ENCODE measurements at places on chromosomes 2 and 18.

DNA sequence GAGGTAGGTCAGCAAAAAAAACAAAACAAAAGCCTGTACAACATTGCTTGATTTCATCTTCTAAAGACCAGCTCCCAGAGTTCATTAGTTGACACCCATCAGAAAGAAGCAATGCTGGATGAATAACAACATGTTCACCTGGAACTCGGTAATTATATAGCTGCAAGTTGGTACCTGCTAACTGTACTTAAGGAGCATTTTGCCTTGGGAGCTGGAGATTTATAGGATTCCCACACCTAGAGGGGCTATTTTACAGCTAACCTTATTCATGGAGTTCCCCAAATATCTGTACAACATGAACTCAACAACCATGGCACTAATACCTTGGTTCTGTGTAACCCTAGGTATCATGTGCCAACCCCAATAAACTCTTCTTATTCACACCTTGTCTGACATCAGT, 281.1 kb upstream of the NCKAP5 start:
- no peaks in the 10 kb centered on the region for H3K36me3 ChIP-seq
- no peak for DNase-seq
- H3K27ac ChIP-seq, result no peak overlapping the region

DNA sequence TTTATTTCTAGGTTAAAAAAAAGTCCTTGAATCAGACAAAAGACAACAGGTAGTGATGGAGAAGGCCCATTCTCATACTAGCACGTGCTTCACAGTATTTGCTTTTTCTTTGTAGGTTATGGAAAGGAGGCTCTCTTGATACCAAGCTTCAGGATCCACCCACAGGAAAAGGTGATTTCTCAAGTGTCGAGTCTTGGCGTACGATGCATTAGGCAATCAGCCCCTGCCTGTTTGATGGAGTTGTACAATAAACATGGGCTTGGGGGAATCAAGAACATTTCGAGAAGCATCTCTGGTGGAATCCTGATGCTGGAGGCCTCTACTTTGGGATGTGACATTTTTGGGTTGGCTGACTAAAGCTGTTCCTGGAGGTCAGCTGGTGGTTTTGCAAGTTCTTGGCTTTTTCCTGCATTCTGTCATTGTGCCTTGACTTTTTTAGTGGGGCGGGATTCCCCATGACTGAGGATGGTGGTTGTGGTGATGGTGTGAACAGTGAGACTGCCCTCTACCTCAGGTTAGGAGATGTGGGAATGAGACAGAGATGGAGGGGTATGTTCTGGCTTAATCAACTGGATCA, 231.5 kb upstream of the SPRED2 start:
- no peak overlapping the region for H3K4me3 ChIP-seq
- H3K27ac ChIP-seq, result no peak overlapping the region
- peaks cover 5% of the 10 kb centered on the region for H3K4me1 ChIP-seq
- no peaks in the 10 kb centered on the region for H3K27me3 ChIP-seq

DNA sequence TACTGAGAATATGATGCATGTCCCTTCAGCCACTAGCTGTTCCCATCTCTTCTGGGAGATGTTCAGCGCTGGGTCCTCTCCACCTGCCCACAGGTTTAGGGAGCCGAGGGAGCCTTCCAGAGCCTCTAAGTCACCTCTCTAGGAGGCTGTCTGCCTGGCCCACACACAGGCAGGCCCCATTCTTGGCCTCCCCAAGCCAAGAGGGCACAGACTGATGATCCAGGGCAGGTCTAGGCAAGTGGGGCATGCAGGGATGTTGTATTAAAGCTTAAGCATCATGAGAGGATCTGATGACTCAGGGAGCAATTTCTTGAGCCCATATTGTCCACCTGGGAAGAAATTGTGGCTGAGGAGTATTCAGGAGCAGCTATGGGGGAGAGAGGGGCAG, 19.9 kb downstream of the TMSB10 start:
- H3K4me1 ChIP-seq, result peaks cover 24% of the 10 kb centered on the region
- H3K36me3 ChIP-seq, result no peaks in the 10 kb centered on the region
- no peak overlapping the region for H3K27ac ChIP-seq
- no peaks in the 10 kb centered on the region for H3K27me3 ChIP-seq
- H3K4me3 ChIP-seq, result no peak overlapping the region
- peak; percentile 50 for DNase-seq

DNA sequence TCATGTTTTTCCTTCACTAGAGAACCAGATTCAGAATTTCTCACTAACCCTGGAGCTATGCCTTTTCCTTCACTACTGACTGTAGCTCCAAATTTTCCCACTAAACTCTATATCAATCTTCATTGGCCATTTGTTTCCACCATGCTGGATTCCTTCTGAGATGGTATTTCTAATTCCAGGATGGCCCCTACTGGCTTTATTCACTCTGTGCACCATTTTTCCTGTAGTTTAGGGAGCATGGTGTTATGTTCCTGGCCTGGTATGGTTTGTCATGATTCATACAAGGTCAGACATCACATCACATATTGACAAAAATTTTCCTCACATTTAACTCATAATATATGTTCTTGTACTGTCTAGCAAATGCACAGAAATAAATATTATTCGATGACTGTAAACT, 229.2 kb upstream of the TFPI start:
- no peaks in the 10 kb centered on the region for H3K36me3 ChIP-seq
- no peaks in the 10 kb centered on the region for H3K4me1 ChIP-seq
- peak overlapping the region; percentile 52 for H3K27ac ChIP-seq

GRCh38 chr2:58063641-58064040, 17.0 kb downstream of the VRK2 start:
- H3K27ac ChIP-seq, result no peak overlapping the region
- H3K4me1 ChIP-seq, result no peaks in the 10 kb centered on the region
- DNase-seq, result no peak
- no peak overlapping the region for H3K4me3 ChIP-seq
- H3K36me3 ChIP-seq, result no peaks in the 10 kb centered on the region
- H3K27me3 ChIP-seq, result no peaks in the 10 kb centered on the region

GRCh38 chr2:60979231-60979630, 38.3 kb upstream of the PEX13 start:
- no peak overlapping the region for H3K27ac ChIP-seq
- no peaks in the 10 kb centered on the region for H3K27me3 ChIP-seq
- no peaks in the 10 kb centered on the region for H3K36me3 ChIP-seq
- DNase-seq, result no peak
- no peaks in the 10 kb centered on the region for H3K4me1 ChIP-seq

DNA sequence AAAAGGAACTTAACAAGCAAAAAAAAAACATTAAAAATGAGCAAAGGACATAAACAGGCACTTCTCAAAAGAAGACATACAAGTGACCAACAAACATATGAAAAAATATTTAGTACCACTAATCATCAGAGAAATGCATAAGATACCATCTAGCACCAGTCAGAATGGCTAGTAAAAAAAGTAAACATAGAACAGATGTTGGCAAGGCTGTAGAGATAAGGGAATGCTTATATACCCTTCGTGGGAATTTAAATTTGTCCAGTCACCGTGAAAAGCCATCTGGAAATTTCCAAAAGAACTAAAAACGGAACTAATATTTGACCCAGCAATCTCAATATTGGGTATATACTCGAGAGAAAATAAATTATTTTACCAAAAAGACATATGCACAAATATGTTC, 1751.3 kb upstream of the LRRTM1 start:
- no peaks in the 10 kb centered on the region for H3K36me3 ChIP-seq
- no peak overlapping the region for H3K27ac ChIP-seq
- no peak for DNase-seq
- no peaks in the 10 kb centered on the region for H3K27me3 ChIP-seq

DNA sequence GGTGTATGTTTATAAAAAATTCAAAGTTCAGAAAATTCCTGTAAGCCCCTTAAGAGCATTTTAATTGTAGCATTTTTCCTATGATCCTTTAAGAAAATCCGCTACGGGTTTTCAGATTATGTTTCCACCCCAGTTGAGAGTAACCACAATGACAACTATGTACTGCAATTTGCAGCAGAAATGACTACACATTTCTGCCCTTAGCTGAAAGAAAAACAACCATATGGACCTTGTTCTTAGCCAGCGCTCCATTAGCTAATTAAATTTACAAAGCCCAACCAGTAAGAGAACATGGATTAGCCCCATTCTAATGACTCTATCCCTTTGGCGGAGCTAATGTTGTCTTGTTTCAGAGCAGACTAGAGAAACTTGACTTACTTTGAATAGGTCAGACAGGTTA, 247.6 kb downstream of the SLC8A1 start:
- no peak for DNase-seq
- no peaks in the 10 kb centered on the region for H3K36me3 ChIP-seq
- H3K4me1 ChIP-seq, result peaks cover 5% of the 10 kb centered on the region
- no peak overlapping the region for H3K27ac ChIP-seq

DNA sequence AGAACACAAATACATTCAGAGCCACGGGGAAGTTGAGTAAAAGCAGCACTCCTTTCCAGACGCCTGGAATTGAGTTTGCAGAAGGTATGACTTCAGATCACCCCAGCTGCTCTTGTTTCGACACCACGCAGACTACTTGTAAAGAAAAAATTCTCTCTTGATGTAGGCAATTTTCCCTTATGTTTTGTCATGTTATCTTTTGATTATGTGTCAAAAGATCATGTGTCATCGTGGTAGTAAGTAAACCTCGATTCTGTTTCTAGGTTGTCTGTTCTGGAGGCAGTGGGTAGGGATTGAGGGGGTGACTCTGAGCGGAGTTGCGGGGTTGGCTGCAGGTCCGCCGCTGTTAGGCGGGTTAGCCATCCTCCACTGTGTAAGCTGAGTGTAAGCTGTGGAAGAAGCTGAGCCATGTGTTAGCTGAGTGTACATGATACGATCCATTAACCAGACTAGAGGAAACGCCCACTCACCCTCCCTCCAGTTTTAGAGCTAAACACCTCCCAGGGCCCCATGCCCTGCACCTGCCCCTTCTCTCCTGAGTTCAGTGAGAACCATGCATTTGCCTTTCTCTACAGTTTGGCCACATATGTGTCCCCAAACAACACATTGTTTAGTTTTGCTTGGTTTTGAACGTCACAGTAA, 181.8 kb downstream of the SNTG2 start:
- no peak overlapping the region for H3K27ac ChIP-seq
- H3K36me3 ChIP-seq, result no peaks in the 10 kb centered on the region
- no peaks in the 10 kb centered on the region for H3K4me1 ChIP-seq
- DNase-seq, result no peak
- no peaks in the 10 kb centered on the region for H3K27me3 ChIP-seq

DNA sequence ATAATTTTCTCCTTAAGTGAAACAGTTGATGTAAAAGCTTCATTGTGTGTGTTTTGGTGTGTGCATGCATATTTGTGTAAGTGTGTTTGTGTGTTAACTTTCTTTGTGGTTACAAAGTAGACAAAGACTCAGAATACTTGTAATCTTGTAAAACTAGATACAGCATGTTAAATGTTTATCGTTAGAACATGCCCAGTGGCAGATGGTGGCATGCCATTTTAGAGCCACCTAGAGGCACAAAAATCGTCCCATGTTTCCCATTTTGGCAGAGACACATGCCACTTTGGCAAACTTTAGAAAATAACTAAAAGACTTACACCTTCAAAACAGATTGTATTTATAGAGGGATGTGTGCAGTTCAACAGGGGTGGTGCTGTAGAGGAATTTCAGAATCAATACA, 224.1 kb downstream of the LRP1B start:
- DNase-seq, result no peak
- no peaks in the 10 kb centered on the region for H3K36me3 ChIP-seq
- no peak overlapping the region for H3K27ac ChIP-seq

DNA sequence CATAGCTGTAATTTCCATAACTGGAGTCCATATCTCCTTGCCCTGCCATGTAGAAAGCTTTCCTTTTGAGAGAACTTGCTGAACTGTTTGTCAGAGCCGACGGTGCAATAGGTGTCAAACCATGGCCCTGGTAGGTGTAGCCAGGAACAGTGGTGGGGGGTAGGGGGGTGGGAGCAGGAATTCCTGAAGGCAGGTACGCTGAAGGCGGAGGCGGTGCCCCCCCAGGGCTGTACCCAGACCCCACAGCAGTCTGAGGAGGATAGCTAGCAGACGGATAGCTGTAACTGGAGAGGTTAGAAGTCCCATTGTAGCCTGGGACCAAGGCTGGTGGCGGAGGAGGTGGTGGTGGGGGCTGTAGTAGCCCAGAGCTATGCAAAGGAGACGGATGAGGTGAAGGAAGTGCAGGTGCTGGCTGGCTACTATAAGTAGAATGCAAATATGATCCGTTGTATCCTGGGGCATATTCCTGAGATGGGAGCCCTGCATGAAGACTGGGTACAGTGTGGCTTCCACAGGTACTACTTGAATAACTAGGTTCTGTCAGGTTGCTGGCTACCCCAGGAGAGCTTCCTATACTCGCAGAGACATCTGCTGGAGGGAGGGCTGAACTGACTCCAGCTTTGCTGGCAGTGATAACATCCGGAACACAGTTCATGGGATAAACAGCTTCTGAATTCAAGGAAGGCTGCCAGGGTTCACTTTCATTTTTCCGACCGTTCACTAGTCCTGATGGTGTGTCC, 124.8 kb downstream of the FIGN start:
- H3K36me3 ChIP-seq, result peaks cover 21% of the 10 kb centered on the region
- no peaks in the 10 kb centered on the region for H3K27me3 ChIP-seq
- DNase-seq, result no peak
- no peaks in the 10 kb centered on the region for H3K4me1 ChIP-seq
- H3K27ac ChIP-seq, result no peak overlapping the region

- no peak overlapping the region for H3K27ac ChIP-seq
- H3K4me1 ChIP-seq, result no peaks in the 10 kb centered on the region
- H3K4me3 ChIP-seq, result no peak overlapping the region
- no peaks in the 10 kb centered on the region for H3K27me3 ChIP-seq
These were observed 100.2 kb downstream of the GALNT3 start for GRCh38 chr2:165693838-165694237.

DNA sequence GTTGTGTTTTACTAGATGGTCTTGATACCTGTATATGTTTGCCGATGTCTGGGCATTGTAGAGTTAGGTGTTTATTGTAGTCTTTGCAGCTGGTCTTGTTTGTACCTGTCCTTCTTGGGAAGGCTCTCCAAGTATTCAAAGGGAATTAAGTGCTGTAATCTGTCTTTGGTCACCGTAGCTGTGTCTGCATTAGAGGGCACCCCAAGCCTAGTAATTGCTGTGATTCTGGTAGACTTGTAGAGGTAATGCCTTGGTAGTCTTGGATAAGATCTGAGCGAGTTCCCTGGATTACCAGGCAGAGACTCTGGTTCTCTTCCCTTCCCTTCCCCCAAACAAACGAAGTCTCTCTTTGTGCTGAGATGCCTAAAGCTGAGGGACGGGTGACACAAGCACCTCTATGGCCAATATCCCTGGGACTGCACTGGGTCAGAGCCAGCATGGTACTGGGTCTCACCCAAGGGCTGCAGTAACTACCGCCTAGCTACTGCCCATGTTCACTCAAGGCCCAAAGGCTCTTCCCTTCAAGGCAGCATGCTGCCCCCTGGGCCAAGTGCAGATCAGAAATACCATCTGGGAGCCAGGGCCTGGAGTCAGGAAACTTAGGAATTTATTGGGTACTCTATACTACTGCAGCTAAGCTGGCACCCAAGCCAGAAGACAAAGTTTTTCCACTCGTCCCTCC, 27.1 kb downstream of the STPG4 start:
- H3K27ac ChIP-seq, result no peak overlapping the region
- DNase-seq, result no peak
- no peaks in the 10 kb centered on the region for H3K27me3 ChIP-seq
- H3K36me3 ChIP-seq, result no peaks in the 10 kb centered on the region
- H3K4me3 ChIP-seq, result no peak overlapping the region
- no peaks in the 10 kb centered on the region for H3K4me1 ChIP-seq

- H3K4me1 ChIP-seq, result no peaks in the 10 kb centered on the region
- no peaks in the 10 kb centered on the region for H3K27me3 ChIP-seq
- no peak overlapping the region for H3K27ac ChIP-seq
- DNase-seq, result no peak
- H3K36me3 ChIP-seq, result no peaks in the 10 kb centered on the region
These were observed 36.8 kb upstream of the ATP8B1 start for GRCh38 chr18:57839942-57840381.

Measured in tibial artery (tissue), 4 donors.